ENCODE measurements at places on chromosomes 12 and 14.

GRCh38 chr12:92257261-92257660 lies 111.6 kb upstream of the BTG1 start:
- DNase-seq, result no peak

- no peak for DNase-seq
Observed at GRCh38 chr12:7694556-7695236, 879 bp downstream of the GDF3 start.

DNA sequence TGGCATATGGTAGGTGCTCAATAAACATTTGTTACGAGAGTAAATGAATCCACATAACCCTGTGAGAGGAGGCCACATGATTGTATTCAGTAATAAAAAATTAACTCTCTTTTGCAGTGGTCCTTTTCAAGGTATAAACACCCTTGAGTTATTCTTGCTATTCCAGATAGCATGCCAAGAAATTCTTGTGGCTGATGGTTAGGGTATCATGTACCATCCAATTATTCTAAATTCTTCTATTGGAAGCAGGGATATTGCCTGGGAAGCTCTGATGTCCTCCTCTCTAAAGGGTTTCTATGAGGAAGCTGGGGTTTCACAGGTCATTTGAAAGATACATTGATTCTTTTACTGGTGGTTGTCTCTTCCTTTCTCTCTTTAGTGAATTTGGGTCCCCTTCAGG lies 10.1 kb downstream of the AKAP6 start:
- DNase-seq, result no peak

DNA sequence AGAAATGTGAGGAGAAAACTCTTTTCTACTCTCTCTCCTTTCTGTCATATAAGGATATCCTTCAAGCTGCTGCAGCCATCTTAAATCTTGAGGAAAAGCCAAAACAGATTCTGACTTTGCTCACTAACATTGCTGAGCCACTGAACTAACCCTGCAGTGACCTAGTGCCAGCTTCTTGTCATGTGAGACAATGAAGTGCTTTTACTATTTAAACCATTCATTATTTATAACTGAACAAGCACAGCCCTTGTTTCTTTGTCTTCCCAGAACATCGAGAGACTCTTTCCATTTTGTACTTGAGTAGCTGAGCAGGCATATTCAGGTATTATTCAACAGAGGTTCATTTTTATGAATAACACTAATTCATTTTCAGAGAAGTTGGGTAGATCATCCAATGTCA lies 455.0 kb upstream of the TMPO start:
- no peak for DNase-seq

- DNase-seq, result no peak
Observed at GRCh38 chr12:26120561-26121274, 4.1 kb downstream of the BHLHE41 start.

DNA sequence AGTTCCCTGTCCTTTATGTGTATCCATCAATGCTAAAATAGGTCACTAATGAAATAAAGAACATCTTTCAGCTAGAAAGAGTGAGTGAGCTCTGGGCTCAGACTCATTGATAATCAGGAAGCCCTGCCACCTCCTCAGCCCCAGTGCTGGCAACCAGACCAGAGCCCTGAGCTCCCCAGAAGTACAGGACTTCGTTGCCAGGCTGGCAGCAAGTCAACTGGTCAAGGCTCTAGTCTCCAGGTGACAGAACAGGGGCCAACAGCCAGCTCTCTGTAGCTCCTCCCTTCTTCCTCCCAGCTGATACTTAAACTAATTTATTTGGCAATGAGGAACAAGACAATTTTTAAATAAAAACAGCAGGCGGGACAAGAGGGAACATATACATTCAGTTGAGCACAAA lies 145.3 kb downstream of the EGLN3 start:
- no peak for DNase-seq

DNA sequence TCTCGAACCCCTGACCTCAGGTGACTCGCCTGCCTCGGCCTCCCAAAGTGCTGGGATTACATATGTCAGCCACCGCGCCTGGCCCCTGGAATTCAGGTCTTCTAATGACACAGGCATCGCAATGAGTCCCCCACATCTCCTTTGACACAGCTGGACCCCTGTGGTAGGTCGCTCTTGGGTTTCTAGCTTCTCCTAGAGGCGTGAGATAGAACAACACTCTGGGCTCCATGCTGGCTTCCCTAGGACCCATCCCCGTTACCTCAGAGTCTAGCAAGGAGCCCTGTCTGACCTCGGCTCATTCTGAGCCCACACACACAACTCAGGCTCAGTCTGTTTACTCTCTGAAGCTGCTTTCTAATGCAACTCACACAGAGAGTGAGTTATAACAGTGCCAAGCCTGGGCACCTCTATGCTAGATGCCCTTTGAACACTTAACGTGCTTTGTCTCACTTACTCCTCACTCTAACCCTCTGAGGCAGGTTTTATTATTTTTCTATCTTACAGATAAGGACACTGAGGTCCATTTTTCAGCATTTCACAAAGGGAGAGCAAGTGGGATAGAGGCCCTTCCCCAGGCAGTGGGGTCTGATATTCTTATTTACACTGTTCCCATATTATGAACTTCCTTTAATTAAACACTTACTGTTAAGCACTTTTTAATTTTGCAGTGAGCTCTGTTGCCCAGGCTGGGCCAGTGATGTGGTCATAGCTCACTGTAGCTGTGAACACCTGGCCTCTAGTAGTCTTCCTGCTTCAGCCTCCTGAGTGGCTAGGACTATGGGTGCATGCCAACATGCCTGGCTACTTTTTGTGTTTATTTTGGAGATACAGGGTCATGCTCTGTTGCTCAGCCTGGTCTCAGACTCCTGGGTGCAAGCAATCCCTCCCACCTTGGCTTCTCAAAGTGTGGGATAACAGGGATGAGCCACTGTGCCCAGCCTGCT lies 40.6 kb upstream of the RBM19 start:
- DNase-seq, result no peak

GRCh38 chr12:48938805-48939204 lies 13.5 kb upstream of the FKBP11 start:
- DNase-seq, result no peak

- no peak for DNase-seq
Observed at GRCh38 chr14:85336817-85337216, 193.1 kb upstream of the FLRT2 start.

DNA sequence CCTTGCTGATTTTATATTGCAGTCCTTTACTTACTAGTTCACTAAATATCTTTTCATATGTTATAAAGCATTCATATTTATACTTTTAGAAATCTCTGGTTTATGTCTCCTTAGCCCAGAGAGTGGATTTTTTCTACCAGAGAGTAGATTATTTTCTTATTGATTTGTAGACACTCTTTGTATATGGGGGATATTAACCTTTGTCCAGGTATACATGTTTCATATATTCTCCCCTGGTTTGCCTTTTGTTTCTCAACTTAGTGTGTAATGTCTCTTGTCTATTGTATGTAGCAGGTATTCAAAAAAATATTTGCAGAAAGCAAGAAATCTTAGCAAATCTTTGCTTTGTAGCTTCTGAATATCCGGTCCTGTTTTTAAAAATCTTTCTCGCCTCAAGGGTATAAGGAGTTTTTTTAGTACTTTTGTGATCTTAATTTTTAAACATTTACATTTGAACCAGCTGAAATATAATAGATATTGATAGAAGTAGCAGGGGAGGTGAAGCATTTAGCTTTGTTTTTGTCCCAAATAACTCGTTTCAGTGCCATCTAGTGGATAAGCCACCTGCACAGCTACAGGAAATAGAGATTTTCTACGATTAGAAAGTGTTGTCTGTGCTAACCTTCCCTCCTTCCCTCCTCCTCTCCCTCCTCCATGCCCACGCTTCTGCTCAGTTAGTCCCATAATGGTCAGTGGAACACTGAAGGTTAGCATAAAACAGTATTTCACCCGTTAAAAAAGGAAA lies 97.0 kb downstream of the PHETA1 start:
- DNase-seq, result no peak

- no peak for DNase-seq
Observed at GRCh38 chr12:20469756-20470155, 101.4 kb downstream of the PDE3A start.

DNA sequence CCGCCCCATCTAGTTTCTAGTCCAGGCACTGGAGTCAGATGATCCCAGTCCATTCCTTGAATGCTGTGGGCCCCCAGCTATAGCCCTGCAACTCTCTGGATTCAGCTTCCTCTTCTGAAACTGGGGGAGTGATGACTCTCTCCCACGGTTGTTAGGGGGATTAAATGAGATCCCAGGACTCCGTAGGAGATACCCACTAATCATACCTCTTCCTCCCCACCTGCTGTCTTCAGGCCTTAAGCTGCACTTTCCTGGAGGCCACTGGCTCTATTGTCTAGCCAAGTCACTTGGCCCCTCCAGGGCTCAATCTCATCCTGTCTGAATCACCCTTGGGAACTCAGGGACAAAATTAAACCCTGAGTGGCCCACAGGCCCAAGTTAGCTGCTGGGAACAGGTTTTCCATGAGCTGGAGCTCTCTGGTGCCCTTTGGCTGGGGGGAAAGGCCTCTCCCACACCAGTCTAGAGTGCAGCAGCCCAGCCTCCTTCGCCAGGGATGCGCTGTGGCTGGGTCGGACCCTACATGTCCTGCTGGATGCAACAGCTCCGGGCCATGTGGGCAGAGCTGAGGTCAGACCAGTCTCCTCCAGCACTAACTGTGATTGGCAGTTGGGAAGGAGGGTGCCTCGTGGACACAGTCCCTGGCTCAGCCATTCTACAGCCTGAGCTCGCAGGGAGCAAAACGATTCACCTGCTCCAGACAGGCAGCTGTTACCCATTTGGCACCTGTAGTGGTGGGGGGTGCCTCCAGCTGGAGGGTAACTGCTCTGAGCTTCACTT lies 6.0 kb upstream of the ASB2 start:
- no peak for DNase-seq

GRCh38 chr12:7972734-7973456 lies 36.9 kb upstream of the SLC2A3 start:
- no peak for DNase-seq

DNA sequence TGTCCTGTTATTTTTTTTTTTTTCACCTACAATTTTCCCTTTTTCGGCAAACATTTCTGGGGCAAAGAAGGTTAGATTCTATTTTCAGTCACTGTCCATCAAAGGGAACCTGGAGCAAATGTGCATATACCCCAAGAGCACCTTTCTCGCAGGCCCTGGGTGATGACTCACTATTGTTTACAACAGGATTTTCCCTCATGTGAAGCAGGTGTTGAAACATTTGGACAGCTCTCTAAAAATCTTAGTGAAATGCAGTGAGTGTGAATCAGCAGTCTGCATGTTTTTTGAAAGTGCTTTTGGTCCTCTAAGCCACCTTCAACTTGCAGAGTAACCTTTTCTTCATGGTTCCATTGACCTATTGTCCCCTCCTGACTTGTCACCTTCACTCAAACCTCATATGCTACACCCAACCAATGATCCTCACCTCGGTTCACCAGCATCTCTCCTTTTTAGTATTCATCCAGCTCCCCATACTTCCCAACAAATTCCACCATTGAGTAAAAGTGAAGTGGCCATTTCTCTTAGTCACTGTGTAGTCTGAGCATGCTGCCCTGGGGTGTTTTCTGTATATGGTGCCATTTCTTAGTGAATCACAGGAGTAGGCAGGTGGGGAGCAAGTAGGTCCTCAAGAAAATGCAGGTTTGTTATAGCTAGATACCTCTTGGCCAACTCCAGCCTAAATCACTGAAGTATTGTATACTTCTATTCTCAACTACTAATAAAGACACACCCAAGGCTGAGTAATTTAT lies 260.2 kb downstream of the BMP4 start:
- no peak for DNase-seq

DNA sequence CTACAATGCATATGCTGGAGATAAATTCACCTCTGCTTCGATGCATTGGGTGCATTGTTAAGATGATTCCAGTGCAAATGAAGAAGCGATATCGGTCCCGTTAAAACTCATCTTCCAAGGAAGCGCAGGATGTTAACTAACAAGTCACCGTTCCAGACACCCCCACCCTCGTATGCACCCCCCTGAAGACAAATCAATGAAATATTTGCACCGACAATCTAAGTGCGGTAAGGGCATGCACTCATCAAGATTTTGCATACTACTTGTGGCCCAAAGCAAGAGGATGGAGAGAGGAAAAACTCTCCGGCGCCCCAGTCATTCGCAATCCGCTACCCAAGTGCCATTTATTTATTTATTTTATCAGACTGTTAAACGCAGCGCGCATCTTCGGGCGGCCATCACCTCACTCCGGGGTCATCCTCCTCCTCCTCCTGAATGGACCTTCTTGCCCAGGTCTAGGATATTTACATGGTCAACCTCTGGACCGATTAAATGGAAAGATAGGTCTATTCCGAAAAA lies 1.2 kb downstream of the NOVA1 start:
- DNase-seq, result no peak

- DNase-seq, result no peak
Observed at GRCh38 chr14:94888121-94888520, 118.2 kb upstream of the GSC start.

GRCh38 chr12:124884587-124885438 lies 21.1 kb upstream of the SCARB1 start:
- DNase-seq, result no peak

Measured in NCI-H1105 (cell line).